Glomerular endothelial cell (primary cell): ENCODE measurements at places on chromosomes 7 and 10. TPM values are rescaled to one million over a fixed set of nuclear protein-coding genes. Genes with fewer than 3 reads are reported as not detected.

DNA sequence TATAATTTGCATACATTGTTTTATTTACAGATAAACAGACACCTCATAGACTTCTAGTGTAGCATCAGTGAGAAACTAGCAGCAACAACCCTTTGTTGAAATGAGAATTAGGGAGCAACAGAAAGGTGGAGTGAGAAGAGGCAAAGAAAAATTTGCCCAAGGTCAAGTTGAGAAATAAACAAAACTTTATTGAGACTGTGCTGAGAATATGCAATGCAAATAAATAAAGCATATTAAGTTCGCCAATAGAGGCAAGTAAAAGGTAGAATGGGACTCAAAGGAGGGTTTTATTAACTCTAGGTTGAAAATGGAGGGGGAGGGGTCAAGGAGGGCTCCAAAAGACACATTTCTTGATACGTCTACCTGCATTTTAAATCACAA lies 49.7 kb downstream of the CACNA2D1 start:
- no peak for DNase-seq

DNA sequence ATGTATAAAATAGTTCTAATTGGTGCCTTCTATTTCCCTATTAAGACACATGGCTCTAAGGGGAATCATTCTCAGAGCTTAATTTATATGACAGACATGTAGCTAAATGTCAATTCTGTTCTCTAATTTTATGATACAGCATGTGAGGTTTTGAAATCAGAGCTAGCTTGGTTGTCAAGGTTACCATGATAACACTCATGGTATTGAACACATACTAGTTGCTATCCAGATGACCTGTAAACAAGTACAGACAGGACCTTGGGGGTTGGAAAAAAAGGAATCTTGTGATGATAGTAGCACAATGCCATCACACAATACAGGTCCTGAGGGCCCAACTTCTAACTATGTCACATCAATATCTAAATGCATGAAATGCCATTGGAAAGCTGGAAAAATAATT lies 49.2 kb downstream of the RHOBTB1 start:
- no peak for DNase-seq

LIPM gene
- not detected in 2 replicates for total RNA-seq

DNA sequence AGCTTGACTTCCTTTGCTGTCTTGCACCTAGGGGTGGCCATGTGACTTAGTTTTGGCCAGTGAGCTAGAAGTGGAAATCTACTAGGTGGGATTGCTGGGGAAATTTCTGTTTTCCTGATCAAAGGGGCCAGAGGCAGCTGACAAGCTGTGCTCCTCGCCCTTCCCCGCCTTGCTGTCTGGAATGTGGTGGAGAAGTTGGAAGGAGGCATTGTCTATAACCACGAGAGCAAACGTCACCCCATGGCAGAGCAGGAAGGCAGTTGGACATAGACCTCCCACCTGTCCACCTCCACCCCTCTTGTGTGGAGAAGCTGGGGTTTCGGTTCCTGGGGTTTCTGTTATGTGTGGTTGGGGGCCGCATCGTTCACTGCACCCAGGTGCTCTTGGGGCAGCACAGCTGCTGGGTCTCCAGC lies 7.3 kb downstream of the SFRP5 start:
- no peak for DNase-seq

- DNase-seq, result no peak
Measured at GRCh38 chr7:106326594-106327537, 42.1 kb upstream of the NAMPT start.

DNA sequence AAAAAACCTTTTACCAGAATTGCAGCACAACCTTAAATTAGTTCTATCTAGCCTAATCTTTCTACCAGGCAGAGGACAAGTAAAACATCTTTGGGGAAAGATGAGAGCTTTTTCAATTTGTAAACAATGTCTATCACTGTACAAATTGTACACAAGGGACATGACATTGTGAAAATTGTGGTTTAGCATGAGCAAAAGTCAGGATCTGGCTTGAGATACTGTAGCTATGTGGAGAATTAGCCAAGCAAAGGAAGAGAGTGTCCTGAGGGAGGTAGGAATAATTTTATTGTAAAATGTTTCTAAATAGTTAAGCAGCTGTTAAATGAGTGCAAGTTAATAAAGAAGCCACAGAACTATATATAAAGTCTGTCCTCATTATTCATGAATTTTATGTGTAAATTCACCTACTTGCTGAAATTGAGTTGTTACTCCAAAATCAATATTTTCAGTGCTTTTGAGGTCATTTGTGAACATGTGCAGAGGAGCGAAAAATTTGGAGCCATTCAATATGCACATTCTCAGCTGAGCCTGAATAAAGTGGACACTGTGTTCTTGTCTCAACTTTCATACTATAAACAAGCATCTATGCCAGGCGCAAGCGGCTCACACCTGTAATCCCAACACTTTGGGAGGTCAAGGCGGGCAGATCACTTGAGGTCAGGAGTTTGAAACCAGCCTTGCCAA lies 42.8 kb upstream of the POM121L12 start:
- no peak for DNase-seq

FLNC gene
- 131 and 170 TPM in 2 replicates for total RNA-seq

- DNase-seq, result no peak
Measured at GRCh38 chr7:132697003-132697402, 120.7 kb upstream of the PLXNA4 start.

FAM25A gene
- total RNA-seq, result not detected in 2 replicates
